Muscle of arm (tissue), 14 donors: ENCODE measurements at places on chromosomes 3 and 15.

- DNase-seq: no peak
These were observed 103.6 kb downstream of the ECT2 start for GRCh38 chr3:172853921-172854666.

GRCh38 chr3:182469086-182469485 lies 324.2 kb upstream of the ATP11B start:
- no peak for DNase-seq

DNA sequence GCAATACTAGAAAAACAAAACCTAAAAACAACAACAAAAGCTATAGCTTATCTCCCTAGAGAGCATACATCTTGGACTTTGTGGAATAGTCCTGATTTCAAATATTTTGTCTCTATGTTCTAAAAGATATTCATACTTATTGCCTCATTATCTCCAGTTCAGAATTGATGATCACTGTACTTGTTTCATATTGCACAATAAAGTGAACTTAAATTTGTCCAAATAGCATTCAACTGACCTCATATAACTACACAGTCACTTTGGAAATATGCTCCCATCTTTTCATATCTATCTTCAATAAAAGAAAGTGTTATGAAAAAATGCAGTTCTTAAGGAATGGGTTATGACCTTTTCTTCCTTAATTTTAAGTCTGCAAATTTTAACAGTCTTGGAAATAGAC lies 228.6 kb upstream of the CMC1 start:
- DNase-seq: no peak

GRCh38 chr15:53841651-53842050 lies 82.2 kb upstream of the WDR72 start:
- no peak for DNase-seq

DNA sequence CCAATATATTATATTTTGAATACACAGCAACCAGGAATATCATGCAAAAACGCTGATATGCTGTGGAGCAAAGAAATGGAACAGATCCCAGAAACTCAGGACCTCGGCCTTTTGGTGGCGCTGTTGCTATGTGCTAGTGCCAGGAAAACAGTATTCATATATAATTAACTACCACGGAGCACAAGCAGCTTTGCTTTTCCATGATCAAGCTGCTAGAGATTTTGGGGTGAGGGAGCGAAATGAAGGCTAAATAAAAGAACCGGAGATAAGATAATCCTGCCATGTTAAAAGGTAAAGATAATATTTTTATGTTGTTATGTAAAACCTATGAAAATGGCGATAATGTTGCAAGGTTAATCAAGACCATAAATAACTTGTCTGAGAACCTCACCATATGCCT lies 157.7 kb upstream of the FAM3D start:
- DNase-seq: peak; percentile 71
